Fibroblast of skin of abdomen (primary cell): ENCODE measurements at places on chromosomes 12 and 14.

DNA sequence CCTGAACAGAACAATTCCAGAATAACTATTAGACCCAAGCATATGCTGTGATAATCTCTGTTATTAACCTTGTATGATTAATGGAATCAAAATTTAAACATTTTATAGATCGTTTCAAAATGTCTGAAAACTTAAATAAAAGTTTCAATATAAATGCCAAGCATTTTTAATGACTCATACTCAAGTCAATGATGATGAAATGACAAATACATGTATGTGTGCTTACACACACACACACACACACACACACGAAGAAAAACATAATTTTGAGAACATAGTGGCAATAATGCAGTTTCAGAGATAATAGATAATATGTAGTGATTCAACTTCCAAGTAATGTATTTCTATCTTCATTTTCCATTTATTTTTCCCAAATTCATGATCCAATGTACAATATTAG is 384.9 kb upstream of the FOXG1 start:
- peak; percentile 14 for DNase-seq

- DNase-seq, result no peak
Observed at GRCh38 chr14:101497684-101498525, 63.4 kb upstream of the DIO3 start.

DNA sequence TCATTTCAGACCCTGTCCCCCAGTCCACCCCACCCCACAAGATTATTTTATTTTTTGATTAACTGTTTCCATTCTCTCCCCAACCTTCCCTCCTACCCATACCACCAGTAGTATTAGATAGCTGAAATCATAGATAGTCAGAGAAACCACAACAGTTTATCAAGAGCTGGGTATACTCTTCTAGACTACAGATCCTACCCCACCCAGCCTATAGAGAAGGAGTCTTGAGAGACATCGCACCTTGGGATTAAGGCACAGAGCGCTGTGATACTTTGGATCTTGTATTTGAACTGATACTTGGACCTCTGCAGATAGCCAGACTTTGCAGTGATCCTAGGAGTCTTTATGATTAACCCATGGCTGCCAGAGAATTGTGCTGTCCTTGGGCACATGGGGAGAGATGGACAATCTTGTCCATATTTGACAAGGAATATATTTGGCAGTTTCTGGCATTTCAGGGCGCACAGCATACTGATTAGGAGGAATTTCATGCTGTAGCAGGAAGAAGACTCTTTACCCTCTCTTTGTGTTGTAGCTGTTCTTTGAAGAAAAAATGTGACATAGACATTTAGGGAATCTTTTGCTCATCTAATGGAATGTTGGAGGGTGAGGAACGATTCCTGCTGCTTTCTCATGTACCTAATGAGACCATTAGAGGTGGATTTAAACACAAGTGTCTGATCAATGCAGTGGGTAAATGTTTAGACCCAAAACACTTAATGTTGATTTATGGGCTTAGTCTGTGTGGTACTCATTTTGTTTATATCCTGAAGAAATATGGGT is 982 bp downstream of the RBMS2 start:
- peak; percentile 46 for DNase-seq

GRCh38 chr14:105878554-105878953 is 352.2 kb downstream of the TMEM121 start:
- DNase-seq, result no peak

GRCh38 chr12:93341409-93342049 is 36.2 kb upstream of the NUDT4 start:
- no peak for DNase-seq

DNA sequence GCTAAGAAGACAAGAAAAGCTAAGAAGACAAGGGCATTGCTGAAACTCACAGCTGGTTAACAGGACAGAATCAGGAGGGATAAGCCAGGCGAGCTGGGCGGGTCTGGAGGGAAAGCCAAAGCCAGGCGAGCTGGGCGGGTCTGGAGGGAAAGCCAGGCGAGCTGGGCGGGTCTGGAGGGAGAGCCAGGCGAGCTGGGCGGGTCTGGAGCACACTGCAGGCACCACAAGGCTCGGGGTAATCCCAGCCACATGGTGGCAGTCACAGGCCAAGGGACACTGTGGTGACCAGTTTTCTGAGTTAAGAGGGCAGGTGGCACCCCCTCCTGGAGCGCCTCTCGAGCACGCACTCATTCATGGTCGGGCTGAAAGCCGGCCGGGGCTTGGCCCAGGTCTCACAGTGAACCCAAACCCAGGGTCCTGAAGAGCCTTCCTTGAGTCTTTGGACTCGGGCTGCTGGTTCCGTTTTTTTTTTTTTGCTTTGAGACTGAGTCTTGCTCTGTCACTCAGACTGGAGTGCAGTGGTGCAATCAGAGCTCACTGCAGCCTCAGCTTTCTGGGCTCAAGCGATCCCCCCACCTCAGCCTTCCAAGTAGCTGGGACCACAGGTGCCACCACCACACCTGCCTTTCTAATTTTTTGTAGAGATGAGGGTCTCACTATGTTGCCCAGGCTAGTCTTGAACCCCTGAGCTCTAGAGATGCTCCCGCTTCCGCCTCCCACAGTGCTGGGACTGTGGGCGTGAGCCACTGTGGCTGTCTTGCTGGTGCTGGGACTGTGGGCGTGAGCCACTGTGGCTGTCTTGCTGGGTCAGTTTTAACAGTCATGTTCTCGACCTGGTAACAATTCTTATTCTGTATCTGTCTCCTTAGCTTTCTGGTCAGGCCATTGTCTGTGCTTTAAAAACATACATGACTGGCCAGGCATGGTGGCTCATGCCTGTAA is 40.2 kb downstream of the HSP90AA1 start:
- DNase-seq, result peak; percentile 48

DNA sequence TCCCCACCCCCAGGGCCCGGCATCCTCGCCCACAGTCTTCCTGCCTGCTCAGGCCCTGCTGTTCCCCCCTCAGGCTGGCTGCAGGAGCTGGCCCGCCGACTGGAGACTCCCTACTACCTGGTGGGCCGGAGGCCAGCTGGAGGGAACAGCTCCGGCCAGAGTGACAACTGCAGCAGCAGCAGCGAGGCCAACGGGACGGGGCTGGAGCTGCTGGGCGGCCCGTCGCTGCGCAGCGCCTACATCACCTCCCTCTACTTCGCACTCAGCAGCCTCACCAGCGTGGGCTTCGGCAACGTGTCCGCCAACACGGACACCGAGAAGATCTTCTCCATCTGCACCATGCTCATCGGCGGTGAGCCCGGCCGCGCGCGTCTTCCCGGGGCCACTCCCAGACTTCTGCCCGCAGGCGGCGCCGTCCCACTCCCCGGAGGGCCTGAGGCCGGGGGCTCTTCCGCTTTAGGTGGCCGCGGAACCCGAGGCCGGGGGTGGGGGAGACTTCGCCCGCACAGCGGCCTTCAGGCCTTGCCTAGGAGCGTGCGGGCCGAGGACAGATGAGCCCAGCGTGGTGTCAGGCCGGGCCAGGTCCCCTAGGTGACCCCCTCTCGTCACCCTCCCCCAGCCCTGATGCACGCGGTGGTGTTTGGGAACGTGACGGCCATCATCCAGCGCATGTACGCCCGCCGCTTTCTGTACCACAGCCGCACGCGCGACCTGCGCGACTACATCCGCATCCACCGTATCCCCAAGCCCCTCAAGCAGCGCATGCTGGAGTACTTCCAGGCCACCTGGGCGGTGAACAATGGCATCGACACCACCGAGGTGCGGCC is 10.2 kb downstream of the KCNH3 start:
- peak; percentile 21 for DNase-seq

DNA sequence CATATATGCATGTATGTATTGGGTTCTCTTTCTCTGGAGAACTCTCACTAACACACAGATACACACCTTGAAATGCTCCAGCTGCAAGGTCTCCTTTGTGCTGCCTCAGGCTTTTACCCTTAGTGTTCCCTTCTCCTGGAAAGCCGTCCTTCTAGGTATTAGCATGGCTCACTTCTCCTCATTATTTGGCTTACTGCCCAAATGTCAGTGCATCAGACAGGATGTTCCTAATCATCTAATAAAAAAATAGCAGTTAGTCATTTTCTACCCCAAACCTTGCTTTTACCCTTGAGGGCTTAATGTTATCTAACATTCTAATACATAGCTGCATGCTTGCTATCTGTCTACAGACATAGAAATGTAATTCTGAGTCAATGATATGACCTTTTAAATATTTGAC is 109.0 kb upstream of the SLC16A7 start:
- peak; percentile 29 for DNase-seq

DNA sequence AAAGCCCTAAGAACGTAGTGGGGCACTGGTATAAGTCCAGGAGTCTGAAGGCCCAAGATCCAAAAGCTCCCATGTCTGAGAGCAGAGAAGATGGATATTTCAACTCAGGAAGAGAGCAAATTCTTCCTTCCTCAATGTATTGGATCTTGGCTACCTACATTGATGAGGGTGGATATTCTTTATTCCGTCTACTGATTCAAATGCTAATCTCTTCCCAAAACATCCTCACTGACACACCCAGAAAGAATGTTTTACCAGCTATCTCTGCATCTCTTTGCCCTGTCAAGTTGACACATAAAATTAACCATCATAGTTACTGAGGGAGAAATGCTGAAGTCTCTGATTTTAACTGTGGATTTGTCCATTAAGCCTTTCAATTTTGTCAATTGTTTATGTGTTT is 16.6 kb upstream of the ADGRD1 start:
- DNase-seq, result no peak

DNA sequence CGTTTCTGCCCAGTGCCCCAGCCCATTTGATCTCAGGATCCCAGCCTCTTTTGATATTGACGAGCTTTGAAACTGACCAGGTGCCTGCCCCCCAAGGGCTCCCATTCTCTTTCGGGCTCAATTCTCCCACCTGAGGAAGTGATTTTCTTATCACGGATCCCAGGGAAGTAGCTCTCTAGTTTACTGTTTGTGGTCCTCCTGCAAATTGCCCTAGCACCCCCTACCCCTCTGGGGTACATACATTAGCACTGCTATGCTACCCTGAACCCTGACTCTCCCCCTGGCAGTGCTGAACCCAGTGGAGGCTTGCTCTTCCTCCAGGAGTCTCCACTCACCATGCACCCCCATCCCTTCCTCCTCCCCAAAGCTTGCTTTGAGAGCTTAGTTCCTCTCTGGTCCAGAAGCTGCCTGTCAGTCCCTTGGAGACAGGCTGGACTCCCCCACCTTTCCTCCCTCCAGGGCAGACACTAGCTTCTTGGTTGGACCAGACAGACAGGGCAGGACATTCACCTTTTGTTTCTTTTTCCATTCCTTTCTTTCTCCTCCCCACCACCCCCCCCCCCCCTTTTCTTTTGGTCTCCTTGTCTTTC is 4.4 kb upstream of the TBX3 start:
- no peak for DNase-seq

DNA sequence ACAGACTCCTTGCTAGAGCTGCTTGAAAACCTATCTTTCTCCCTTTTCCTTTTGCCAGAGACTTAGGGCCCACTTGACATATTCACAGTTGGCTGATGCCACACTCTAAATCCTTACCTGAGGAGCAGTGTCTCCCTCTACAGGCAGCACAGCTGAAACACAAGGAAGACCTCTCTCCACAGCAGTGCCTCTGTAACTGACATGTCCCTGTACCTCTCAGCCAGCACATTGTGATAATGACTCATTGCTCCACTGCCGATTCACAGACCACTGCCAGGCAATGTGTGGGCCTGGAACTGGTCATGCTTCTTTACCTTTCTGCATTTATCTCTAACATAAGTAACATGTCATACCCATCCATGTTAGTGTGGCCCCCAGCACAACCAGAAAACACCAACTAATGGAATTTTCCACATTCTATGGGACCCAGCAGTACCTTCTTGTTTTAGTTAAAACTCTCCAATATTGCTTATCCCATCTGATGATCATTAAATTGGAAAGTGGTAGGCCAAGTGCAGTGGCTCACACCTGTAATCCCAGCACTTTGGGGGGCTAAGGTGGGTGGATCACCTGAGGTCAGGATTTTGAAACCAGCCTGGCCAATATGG is 56.5 kb downstream of the GTF2A1 start:
- peak; percentile 66 for DNase-seq

- no peak for DNase-seq
Observed at GRCh38 chr12:113464852-113465719, 6.6 kb downstream of the LHX5 start.

GRCh38 chr14:55626131-55626530 is 46.1 kb downstream of the KTN1 start:
- no peak for DNase-seq

DNA sequence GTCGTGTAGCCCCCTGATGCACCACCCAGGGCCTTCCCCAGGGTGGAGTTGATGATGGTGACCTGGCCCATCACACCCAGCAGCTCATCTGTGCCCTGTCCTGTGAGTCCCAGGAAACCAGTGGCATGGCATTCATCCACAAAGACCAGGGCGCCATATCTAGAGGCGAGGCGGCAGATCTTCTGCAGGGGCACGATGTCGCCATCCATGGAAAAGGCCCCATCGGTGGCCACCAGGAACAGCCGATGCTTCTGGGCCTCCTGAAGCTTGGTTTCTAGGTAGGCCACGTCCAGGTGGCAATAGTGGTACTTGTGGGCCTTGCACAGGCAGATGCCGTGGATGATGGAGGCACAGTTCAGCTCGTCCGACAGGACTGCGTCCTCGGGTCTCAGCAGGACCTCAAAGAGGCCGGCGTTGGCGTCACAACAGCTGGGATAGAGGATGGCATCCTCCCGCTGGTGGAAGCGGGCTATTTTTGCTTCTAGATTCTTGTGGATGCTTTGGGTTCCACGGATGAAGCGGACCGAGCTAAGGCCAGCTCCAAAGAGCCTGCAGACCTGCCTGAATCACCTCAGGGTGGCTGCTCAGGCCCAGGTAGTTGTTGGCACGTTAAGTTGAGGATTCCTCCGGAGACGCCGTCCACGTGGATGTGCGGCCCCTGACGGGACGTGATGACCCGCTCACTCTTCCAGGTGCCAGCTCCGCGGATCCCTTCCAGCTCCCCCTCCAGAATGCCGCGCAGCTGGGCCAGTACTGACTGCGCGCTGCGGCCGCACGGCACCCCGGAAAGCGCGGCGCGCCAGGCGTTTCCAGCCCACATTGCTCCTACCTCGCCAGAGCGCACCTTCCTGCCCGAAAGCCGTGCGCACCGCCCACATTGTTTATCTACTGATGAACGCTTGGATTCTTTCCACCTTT is 47.0 kb downstream of the WDR89 start:
- DNase-seq, result no peak

DNA sequence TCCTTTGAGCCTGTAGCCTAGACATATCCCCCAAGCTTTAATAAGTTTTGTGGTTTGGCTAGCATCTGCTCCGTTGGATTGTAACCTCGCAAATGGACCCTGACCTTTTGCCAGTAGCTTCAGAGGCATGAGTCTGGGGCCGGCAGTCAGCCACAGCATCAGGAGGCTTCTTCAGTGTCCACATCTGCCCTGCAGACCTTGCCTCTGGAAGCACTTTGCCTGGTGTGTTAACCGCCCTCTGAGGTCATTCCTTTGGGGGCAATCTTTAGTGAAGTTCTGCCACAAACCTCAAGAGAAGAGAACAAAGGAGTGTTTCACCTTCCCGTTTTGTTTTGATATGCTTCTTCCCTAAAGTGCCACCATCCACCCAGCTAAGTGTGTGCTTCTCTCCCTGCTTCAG is 71.4 kb downstream of the GNS start:
- DNase-seq, result peak; percentile 31

DNA sequence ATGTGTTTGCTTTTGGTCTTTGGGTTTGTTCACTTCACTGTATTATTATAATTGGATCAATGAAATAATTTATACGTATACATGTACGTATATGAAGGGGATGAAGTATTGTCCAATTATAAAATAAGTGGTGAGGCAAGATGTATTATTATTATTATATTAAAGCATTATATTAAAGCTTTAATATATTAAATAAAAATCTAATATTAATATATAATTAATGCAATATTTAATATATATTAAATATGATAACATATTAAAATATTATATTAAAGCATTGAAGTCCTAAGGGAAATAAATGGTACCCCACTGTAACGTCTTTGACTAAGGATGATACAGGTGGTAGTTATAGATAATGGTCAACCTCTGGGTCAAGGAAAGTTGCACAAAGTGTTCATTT is 63.7 kb upstream of the RTL1 start:
- DNase-seq, result no peak
